Activated CD4-positive, alpha-beta T cell treated with anti-CD3 and anti-CD28 coated beads for 4 hours (primary cell): ENCODE measurements at places on chromosomes 2 and 18.
A peak's percentile ranks its signal among the peaks of the same experiment; 100 is the strongest.

DNA sequence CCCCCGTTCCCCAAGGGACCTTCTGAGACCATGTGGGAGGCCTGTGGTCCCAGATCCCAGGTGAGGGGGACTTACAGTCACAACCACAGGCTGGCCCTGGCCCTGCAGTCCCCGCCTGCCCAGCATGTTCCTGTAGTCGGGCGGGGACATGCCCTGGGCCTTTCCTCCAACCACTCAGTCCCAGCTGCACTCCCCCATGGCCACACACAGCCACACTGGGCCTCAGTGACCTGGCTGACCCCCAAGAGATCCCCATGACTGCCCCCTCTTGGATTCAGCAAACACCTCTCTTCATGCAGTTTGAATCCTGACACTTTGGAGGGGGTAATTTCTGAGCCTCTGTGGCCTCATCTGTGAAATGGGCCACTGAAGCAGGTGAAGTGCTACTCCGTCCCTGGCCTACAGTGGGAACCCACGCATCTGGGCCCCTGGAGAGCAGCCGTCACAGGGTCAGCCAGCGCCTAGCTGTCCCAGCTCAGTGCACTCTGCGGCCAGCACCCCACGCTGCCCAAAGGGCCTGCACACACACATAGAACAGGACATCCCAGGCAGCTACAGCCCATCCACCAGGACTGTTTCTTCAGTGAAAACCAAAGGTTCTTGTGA lies 12.7 kb upstream of the ARHGEF4 start:
- DNase-seq = no peak

GRCh38 chr2:218472988-218473387 lies 54.1 kb downstream of the VIL1 start:
- no peak for DNase-seq

GRCh38 chr2:28391564-28392296 lies 928 bp upstream of the FOSL2 start:
- DNase-seq = peak; percentile 72

- DNase-seq = no peak
These were observed 101.4 kb downstream of the HDAC4 start for GRCh38 chr2:239299218-239299939.

DNA sequence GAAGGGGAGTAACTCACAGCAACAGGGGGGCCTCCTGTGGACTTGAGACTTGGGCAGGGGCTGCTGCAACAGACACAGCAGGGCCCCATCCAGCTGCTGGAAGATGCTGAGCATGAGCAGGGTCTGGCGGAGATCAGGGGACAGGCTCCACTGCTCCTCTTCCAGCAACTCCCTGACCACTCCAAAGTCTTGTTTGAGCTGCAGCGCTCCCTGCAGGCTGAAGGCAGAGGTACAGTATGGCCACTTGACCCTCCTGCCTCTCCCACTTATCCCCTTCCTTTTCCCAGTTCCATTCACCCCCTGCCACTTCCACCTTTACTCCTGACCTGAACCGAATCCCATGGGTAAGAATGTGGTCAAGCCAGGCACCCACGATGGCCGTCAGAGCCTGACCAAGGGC lies 2.4 kb upstream of the MRPL53 start:
- DNase-seq = no peak

DNA sequence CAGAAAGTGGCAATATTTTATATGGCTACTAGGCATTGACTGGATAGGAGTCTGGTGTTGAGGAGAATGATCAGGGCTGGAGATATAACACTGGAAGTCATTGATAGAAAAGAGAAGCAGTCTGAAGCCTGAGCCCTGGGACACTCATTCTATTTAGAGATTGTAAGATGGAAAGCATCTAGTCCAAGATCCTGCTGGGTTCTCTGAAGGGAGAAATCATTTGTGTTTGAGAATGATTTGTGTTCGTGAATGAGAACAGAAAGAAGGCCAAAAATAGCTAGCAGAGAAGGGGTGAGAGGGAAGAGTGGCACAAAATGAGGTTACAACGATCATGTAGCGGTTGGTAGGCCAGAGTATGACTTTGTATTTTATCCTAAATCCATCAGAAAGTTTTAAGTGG lies 7.6 kb upstream of the ALS2 start:
- DNase-seq = no peak

- DNase-seq = no peak
These were observed 128.5 kb downstream of the ARL6IP6 start for GRCh38 chr2:152846697-152847470.

- no peak for DNase-seq
These were observed 54.3 kb upstream of the PKDCC start for GRCh38 chr2:41993435-41993925.

DNA sequence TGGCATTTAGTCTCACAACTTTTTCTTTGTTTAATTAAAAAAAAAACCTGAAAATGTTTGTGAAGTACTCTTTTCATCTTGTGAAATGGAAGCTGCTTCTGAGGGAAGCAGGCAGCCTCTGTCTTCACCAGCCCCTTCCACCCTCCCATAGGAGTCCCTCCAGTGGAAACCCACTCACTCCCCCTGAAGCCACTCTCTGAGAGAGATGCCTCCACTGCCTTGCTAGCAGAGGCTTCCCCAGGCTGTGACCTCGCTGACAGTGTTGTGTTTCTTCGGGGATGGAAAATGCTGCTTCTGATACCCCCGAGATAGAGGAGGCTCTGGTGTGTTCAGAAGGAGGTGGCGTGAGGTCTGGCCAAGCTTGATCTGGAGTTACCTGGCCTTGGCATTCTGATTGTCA lies 59.9 kb downstream of the SH3RF3 start:
- no peak for DNase-seq
